ENCODE measurements at places on chromosomes 16 and 17.

DNA sequence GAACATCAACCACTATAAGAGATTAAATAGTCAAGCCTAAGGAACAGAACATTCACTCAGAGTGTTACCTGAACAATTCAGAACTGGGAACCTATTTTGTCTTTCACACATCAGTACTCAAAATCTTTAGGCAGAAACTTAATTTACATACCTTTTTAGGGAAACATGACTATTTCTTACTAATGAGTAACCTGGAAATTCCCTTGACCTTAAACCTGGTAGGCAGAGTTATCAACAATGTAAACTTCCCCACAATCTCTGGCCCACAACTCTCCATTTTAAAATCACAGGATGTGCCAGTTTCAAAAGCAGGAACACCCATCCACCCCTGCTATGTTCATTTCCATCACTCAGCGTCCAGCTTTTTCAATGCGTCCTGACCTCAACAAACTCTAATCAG is 132.9 kb upstream of the ANKFN1 start:
- no peak for DNase-seq

GRCh38 chr16:57591086-57591869 is 37.2 kb upstream of the ADGRG1 start:
- DNase-seq, result peak; percentile 93

- no peak for DNase-seq
These were observed 93.2 kb downstream of the C17orf67 start for GRCh38 chr17:56740481-56740880.

DNA sequence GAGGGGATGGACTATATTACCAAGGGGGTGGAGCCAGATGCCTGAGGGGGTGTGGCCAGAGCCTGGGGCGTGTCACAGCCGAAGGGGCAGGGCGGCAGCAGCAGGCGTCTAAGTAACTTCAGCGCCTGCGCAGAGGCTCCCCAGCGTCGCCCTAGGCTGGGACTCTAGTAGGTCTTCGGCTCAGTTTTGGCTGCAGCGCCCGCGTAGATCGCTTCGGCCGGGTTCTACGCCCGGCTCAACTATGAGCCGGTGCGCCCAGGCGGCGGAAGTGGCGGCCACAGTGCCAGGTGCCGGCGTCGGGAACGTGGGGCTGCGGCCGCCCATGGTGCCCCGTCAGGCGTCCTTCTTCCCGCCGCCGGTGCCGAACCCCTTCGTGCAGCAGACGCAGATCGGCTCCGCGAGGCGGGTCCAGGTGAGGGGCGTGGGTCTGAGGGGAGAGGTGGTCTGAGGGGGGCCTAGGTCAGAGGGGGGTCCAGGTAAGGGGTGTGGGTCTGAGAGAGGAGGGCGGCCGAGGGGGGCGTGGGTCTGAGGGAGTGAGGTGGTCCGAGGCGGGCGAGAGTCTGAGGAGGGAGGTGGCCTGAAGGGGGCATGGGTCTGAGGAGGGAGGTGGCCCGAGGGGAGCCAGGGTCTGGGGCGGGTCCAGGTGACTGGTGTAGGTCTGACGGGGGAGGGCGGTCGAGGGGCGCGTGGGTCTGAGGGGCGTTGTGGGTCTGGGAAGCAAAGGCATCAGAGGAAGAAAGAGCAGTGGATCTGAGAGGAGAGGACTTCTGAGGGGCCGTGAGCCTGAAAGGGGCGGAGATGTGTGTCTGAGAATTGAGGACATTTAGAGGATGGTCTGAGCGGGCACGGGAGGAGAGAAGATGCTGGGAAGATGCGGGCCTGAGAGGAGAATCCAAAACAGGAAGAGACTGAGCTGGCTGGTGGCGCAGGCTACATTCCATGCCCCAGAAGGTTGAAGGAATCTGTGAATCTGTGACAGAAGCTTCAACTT is at the start of gene LPCAT2:
Gene LPCAT2 (plus strand): TSS at position 132 of the 991 bp plus-strand sequence. CDS start 110 bp downstream, at position 242.
- DNase-seq, result peak; percentile 95

GRCh38 chr17:14295676-14296075 is 5.2 kb upstream of the HS3ST3B1 start:
- no peak for DNase-seq

DNA sequence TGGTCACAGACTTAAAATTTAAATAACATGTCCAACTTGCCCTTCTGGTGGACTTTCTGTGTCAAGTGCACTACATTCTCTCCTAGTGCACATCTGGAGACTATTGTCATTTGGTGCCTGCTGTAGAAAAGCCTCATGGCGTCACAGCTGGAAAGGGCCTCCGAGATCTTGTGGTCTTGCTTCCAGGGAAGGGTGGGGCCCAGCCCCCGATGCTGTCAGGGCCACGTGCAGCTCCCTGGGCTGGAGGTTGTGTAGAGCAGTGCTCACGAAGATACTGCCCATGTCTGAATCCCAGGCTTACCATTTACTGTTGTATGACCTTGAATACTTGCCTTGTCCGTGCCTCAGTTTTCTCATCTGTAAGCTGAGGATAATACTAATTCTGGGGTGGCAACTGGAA is 6.8 kb upstream of the MPRIP start:
- DNase-seq, result no peak

GRCh38 chr16:85819771-85820170 is 20.3 kb downstream of the COX4I1 start:
- DNase-seq, result no peak

DNA sequence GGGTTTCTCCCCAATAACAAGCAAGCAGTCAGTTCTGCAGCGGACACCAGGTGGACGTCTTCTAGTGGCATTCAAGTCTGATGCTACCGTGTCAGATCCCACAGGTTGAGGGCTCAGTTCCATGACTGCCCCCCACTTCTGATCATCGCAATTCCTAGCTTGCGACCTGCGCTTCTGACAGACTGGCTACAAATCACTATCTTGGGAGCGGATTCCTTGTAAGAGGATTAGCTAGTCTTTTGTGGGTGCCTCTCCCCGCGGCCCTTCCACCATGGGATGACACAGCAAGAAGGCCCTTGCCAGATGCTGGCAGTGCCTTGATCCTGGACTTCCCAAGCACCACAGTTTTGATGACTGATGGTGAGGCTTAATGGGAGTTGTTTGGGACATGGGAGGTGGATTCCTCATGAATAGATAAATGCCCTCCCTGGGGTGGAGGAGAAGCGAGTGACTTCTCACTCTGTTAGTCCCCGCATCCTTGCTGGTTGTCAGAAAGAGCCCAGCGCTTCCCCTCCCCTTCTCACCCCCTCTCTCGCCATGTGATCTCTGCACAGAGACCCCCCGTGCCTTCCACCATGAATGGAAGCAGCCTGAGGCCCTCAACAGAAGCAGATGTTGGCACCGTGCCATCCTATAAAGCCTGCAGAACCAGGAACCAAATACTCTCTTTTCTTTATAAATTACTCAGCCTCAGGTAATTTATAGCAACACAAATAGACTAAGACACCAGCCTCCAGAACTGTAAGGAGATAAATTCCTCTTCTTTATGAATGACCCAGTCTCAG is 19.1 kb downstream of the CDIP1 start:
- DNase-seq, result no peak

DNA sequence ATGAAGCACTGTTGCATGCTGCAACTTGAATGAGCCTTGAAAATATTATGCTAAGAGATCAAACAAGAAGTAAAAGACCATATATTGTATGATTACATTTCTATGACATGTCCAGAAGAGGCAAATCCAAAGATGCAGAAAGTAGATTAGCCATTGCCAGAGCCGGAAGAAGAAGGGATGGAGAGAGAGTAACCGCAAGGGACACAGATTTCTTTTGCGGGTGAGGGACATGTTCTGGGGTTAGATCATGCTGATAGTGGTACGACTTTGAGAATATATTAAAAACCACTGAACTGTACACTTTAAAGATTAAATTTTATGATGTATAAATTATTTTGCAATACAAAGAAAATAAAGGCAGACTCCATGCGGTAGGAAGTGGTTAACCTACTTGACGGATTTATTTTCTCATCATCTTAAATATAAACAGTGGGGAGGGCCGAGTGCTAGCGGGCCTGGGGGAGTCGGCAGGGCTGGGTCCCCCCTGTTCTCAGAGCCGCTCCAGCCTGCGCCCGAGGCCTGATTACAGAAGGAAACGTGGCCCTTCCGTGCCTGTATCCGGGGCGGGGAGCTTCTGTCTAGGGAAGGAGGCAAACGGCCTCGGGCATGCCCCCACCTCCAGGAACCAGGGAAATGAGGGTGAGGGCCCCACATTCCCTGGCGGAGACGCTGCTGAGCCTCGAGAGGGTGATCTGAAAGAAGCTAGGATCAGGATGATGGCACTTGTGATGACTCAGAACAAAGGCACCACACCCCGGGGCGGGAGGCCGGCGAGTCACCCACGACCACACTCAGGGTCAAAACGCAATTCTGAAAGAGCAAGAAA is 48.0 kb downstream of the SHCBP1 start:
- peak; percentile 79 for DNase-seq

- DNase-seq, result no peak
These were observed 40.5 kb upstream of the MGAT5B start for GRCh38 chr17:76827736-76828135.

DNA sequence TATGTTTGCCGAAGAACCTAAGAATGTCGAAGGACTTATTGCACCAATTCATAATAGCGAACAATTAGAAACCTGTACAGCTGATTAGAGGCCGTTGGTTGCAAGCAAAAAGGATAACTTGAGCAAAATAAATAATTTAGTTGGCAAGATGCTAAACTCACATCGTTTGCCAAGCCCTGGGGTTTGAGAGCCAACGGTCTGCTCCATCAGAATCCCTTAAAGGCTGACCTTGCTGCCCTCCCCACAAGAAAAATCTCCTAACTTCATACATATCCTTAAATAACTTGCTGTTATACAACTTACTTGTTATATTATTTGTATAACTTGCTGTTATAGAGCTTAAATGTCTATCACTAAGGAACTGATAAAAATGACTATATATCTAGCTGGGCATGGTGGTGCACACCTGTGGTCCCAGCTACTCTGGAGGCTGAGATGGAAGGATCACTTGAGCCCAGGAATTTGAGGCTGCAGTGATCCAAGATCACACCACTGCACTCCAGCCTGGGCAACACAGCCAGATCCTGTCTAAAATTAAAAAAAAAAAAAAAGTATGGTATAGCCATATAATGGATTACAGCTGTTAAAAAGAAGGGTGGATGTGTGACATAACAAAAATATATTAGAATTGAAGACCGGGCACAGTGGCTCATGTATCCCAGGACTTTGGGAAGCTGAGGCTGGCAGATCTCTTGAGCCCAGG is 1.9 kb upstream of the TRIM37 start:
- DNase-seq, result no peak

DNA sequence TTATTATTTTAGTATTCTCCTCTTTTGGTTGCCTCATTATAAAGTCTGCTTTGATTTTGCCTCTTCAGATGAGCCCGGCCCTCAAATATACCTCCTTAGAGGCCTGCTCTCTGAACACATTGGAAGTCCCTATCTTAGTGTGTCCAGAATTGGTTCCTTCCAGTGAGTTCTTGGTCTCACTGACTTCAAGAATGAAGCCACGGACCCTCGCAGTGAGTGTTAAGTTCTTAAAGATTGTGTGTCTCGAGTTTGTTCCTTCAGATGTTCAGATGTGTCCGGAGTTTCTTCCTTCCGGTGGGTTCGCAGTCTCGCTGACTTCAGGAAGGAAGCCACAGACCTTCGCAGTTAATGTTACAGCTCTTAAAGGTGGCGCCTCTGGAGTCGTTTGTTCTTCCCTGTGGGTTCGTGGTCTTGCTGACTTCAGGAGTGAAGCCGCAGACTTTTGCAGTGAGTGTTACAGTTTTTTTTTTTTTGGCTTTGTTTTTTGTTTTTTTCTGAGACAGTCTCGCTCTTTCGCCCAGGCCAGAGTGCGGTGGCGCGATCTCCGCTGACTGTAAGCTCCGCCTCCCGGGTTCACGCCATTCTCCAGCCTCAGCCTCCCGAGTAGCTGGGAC is 45.8 kb upstream of the NOS2 start:
- no peak for DNase-seq

- DNase-seq, result peak; percentile 40
These were observed 224.9 kb downstream of the SEC14L1 start for GRCh38 chr17:77365584-77366186.

DNA sequence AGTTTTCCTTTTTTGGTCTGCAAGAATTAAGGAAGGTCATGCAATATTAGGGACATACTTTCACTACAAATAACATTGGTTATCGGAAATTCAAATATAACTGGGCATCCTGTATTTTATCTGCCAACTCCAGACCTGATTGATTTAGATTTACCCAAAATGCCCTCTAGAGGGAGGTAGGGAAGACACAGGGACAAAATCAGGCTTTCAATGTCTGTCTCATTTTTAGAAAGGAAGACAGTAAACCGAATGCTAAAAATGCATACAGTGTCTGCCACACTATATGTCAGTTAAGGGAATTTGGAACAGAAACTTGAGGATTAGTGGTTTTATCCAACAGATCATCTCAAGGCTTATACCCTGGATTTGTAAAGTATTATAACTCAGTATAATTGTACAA is 161.7 kb upstream of the SOX9 start:
- DNase-seq, result no peak

- peak; percentile 66 for DNase-seq
These were observed 2.8 kb downstream of the EMP2 start for GRCh38 chr16:10577305-10578202.

- no peak for DNase-seq
These were observed 33.3 kb downstream of the PKD1L3 start for GRCh38 chr16:71966932-71967331.

GRCh38 chr16:84875846-84876245 is 56.1 kb downstream of the CRISPLD2 start:
- DNase-seq, result no peak

GRCh38 chr16:57773019-57773418 is 29.3 kb downstream of the KIFC3 start:
- DNase-seq, result no peak

DNA sequence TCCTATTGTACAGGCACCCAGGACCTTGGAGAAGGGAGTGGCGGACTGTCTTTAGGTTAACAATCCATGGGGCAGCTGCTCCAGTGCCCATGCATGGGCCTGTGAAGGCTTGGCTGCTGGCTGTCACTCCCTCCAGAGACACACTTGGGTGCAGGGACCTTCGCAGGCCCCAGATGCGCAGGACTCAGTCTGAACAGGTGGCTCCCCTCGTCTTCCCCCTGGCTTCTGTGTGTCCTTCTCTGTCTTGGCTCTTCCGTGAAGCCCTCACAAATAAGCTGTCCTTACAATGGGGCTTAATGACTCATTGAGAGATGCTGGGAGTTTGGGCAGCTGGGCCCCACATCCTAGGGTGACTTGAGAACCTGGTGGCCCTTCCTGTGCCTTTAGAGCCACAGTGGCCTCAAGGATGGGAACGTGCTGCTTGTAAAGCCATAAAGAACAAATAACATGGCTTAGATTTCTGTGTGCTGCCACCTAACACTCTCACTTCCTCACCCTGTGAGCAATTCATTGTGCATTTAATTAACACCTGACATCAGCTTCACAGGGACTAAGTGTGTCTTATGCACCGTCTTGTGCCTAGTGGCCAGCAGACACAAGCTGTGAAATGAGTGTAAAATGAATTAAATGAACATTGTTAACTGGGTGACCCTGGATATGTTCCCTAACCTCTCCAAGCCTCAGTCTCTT is 340.7 kb downstream of the SNX29 start:
- no peak for DNase-seq

DNA sequence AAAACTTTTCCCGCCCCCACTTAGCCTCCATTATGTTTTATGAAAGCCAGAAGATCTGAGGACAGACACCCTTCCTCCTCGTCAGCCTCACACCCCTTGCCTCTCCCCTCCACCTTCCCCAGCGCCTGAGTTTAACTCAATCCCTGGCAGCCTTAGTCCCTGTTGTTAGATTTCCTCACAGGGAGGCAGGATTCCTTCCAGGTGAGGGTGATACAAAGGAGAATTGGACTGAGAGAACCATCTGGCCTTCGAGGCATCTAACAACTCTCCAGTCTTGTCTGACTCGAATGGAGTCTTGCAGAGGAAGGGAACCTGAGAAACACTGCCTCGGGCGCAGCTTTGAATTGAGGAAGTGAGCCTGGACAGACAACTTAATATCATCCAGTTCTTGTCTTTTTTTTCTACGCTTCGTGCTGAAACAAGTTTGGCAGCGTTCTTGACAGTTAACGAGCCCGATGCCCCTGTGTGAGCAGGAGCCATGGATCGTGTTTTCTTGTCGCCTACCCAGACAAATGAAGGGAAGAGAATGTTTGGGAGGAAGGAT is 1.3 kb upstream of the ZNF768 start:
- DNase-seq, result peak; percentile 87
